Occipital lobe (tissue), 3 donors: ENCODE measurements at places on chromosomes 6 and 20. TPM values are rescaled to one million over a fixed set of nuclear protein-coding genes. Genes with fewer than 3 reads are reported as not detected.

DNA sequence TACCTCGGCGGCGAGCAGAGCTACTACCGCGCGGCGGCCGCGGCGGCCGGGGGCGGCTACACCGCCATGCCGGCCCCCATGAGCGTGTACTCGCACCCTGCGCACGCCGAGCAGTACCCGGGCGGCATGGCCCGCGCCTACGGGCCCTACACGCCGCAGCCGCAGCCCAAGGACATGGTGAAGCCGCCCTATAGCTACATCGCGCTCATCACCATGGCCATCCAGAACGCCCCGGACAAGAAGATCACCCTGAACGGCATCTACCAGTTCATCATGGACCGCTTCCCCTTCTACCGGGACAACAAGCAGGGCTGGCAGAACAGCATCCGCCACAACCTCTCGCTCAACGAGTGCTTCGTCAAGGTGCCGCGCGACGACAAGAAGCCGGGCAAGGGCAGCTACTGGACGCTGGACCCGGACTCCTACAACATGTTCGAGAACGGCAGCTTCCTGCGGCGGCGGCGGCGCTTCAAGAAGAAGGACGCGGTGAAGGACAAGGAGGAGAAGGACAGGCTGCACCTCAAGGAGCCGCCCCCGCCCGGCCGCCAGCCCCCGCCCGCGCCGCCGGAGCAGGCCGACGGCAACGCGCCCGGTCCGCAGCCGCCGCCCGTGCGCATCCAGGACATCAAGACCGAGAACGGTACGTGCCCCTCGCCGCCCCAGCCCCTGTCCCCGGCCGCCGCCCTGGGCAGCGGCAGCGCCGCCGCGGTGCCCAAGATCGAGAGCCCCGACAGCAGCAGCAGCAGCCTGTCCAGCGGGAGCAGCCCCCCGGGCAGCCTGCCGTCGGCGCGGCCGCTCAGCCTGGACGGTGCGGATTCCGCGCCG, 994 bp downstream of the FOXC1 start:
- no peak for DNase-seq

The PRL gene
- total RNA-seq: not detected

DNA sequence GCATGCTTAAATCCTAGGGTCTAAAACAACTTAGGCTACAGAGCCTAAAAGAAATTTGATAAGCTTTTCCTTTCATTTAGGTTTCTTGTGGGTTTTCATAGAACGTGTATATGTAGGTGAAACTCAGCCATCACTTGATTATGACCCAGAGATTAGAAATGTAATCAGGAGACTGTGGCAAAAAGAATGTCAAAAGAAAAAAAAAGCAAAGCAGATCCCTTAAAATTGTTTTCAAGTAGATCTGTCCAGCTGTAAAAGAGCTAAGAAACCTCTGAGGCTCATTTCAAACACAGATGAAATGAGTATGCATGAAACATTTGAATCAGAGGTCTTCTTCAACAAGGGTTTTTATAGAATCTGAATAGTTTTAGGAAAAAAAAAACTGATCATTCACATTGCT, 341.3 kb upstream of the PRDM1 start:
- DNase-seq: no peak

The MROH8 gene
- 3.0 TPM for total RNA-seq
